Liver (tissue), 10 donors: ENCODE measurements at places on chromosomes 13 and 19. TPM values are rescaled to one million over a fixed set of nuclear protein-coding genes. Genes with fewer than 3 reads are reported as not detected.
A peak's percentile ranks its signal among the peaks of the same experiment; 100 is the strongest.

GRCh38 chr13:49356223-49356622 lies 87.6 kb downstream of the CAB39L start:
- DNase-seq, result no peak

- DNase-seq, result no peak
Measured at GRCh38 chr13:97261254-97262005, 39.3 kb downstream of the MBNL2 start.

DNA sequence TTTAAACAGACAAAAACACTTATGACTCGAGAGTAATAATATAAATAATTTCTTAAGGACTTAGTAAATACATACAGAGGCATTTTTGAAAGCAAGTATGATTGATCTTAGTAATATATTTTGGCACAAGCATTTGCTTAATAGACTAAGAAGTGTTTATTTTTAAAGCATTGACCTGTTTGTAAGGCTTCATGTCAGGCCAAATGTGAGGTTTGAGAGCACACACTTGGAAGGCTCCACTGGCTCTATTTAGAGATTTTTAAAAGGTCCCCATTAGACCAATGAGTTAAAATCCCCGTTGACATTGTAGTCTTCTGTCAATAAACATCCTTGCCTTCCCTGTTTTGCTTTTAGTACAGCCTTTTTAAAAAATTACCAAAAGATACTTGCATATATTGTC lies 50.4 kb downstream of the ATP8A2 start:
- no peak for DNase-seq

GRCh38 chr13:90801621-90802020 lies 545.9 kb upstream of the MIR17HG start:
- DNase-seq, result no peak

GRCh38 chr19:38496603-38497487 lies 63.4 kb downstream of the RYR1 start:
- DNase-seq, result no peak

The PEAK3 gene
- polyA plus RNA-seq, result 0.42 TPM

- DNase-seq, result no peak
Measured at GRCh38 chr19:31718032-31718431, 368.8 kb upstream of the TSHZ3 start.

The HCN2 gene
- polyA plus RNA-seq, result not detected

- DNase-seq, result no peak
Measured at GRCh38 chr19:29672933-29673336, 7.7 kb downstream of the PLEKHF1 start.

GRCh38 chr19:10927730-10928562 lies 493 bp downstream of the YIPF2 start:
- DNase-seq, result peak; percentile 51

The KCNC3 gene
- polyA plus RNA-seq, result 0.56 TPM

The KL gene
- 0.18 TPM for polyA plus RNA-seq
